Activated CD4-positive, CD25-positive, alpha-beta regulatory T cell treated with anti-CD3 and anti-CD28 coated beads, Interleukin-2, amount 50 U/mL, for 72 hours (primary cell): ENCODE measurements at places on chromosomes 5 and 9.

DNA sequence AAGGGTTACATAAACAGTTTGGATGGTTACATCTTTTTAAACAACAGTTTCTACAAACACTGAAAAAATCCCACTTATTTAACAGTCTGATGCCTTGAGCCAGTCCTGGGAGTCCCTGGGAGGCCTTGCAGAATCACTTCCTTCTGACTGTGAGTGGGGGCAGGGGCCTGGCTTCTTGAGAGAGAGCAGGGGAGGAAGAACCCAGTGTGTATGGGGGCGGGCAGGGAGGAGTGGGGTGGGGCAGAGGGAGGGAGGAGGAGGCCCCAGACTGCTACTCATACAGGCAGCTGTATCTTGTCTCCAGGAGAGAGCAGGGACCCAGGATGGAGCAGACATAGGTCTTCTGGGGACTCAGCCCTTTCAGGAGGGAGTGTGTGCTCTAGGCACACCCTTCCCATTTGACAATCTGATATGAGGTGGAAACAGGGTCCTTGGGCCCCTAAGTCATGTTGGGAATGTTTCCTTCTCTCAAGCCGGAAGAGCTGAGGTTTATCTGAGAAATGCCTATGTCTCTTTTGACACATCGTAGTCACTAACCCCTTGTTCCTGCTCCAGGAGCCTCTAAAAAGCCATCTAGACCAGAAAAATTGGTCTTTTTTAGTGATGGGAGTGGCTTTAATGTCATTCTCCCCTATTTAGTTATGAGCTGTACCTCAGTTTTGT is 52.8 kb downstream of the IRF1 start:
- DNase-seq = no peak

GRCh38 chr9:19119801-19120440 is 7.4 kb downstream of the PLIN2 start:
- no peak for DNase-seq

- DNase-seq = no peak
Observed at GRCh38 chr9:110112792-110113191, 95.2 kb downstream of the C9orf152 start.

DNA sequence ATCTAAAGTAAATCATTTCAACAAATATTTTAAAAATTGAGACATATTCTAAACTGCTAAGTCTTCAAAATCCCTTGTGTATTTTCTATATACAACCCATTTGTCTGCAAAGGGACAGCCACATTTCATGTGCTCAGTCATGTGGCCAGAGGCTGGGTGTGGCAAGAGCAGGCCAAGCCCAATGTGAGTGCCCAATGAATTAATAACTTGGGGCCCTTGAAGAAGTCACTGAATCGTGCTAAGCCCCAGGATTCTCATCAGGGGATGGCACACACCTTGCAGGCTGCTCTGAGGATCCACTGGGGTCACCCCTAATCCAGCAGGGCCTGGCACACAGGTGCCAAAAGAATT is 78.2 kb upstream of the SMIM23 start:
- no peak for DNase-seq

GRCh38 chr5:171681677-171682076 is 103.9 kb upstream of the SMIM23 start:
- no peak for DNase-seq

DNA sequence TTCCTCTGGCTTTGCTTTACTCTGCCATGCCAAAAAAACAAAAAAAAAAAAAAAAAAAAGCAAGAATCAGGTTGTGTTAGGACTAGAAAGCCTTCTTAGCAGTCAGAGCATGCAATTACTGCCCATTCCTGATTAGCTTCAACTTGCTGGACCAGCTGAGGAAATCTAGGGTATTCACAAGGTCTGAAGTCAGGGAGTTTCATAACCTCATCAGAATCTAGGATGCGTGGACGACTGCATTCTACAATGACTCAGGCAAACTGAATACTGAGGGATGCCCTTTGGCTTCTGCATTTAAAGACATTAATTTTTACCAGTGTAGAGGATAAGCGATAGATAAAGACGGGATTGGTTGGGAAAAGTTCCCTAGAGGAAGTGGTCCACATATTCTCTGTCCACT is 39.2 kb upstream of the SHOC1 start:
- no peak for DNase-seq

- DNase-seq = no peak
Observed at GRCh38 chr9:129173296-129174101, 4.6 kb downstream of the IER5L start.

DNA sequence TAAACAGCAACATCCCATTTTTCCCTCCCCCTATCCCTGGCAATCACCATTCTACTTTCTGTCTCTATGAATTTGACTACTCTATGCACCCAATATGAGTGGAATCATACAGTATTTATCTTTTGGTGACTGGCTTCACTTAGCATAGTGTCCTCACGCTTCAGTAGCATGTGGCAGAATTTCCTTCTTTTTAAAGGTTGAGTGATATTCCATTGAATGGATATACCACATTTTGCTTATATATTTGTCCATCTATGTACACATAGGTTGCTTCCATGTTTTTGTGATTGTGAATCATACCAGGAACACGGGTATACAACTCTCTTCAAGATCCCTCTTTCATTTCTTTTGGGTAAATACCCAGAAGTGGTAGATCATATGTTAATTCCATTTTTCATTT is 69.9 kb downstream of the CERT1 start:
- no peak for DNase-seq

DNA sequence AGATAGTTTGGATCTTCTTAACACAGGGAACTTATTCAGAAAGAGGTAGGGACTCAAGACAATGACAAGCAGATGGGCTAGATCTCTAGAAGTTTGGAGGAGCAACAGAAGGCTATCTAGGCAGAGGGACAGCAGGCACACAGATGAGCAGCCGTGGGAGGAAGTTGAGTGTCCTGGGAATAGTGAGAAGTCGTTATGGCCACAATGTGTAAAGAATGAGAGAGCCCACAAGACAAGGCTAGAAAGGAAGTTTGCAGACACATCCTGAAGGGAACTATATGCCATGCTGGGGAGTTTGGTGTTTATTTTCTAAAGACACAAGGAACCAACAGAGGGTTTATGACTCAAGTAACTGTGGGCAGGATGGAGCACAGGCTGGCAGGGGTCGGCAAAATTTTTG is 160.6 kb downstream of the PALM2AKAP2 start:
- DNase-seq = no peak

DNA sequence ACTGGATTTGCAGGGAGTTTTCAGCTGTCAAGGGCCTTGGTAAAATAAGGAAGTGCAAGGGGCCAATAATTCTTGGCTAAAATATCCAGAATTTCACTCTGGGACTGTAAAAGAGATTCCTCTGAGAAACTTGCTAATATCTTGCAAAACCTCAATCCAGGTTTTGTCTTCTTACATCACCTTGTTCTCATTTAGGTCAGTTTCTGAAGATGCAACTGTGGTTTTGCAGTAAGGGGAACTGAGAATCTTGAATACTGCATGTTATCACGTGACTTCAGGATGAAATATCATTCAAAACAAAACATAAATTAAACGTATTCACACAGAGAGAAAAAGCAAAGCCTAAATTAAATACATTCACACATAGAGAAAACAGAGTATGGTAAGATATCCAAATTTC is 35.0 kb upstream of the RIC1 start:
- no peak for DNase-seq

- DNase-seq = no peak
Observed at GRCh38 chr9:36796671-36797419, 224.2 kb downstream of the MELK start.

DNA sequence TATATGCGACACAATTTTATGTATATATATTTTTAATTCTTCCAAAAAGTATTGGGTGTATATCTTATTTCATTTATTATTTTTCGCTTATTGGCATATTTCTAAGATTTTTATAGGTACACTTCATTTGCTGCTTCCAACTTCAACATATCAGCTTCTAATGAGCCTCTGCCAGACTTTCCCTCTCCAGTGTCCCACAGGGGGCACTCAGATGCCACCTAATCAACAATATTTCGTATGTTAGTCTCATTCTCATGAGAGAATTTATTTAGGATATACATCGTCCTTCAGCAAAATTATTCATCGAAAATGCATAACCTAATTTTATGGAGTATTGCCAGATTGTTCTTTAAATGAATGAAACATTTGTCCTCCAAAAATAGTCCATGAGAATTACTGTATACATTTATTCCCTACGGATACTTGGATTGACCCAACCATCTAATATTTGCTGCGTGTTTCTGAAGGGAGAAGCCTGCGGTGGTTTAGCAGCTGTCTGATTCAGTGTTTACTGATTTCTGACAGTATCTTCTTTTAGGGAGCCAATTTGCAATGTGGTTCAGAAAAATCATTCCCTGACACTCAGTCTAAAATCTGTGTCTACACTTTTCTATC is 100.6 kb upstream of the SELENOP start:
- no peak for DNase-seq

DNA sequence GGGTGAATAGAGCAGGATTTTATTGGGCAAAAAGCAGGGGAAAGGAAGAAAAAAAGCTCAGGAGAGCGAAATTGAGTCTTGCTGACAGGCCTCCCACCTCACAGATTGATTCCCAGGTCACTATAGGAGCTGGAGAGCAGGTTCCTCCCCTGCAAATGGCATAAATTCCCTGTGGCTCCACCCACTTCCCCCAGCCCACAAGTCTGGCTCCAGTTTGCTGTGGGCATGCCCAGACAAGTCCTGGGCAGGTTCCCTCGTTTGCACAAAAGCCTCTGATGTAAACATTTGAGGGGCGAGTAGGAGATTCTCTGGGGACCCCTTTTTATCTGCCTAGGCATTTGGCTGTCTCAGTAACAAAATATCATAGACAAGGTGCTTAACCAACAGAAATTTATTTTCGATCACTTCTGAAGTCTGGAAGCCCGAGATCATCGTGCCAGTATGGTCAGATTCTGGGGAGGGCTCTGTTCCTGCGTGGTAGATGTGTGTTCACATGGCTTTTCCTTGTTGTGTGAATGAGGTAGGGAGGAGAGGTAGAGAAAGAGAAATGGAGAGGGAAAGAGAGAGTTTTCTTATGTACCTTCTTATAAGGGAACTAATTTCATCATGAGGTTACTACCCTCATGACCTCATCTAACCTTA is 614.5 kb downstream of the MAT2B start:
- no peak for DNase-seq

DNA sequence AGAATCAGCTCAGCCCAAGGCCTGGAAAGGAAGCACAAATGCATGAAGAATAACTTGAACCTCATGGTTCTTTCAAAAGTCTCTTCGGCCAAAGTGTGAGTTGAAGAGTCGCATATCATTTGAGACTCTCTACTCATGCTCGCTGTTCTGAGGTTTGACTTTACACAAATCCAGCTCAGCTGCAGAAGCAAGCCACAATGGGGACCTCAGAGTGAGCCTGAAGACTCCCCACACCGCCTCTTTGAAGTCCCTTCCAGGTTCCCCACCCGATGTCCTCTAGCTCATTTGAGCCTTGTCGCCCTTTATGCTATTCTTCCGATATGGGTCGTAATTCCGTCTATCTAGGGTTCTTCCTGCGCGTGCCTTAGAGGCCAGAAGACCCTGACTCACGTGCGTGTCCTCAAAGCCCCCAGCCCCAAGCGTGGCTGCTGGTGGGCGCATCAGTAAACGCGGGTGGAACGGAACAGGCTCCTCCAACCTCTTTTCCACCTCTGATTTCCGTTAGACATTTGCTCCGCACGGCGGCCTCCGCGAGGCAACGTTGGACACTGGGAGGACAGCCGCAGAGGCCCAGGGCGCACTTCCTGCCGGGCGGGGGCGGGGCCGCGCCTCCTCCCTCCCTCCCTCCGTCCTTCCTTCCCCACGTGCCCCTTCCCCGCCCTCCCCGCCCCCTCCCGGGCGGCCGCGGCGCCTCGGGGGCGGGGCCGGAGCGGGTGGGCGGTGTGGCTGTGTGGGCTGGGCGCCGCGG is at the start of gene SNX30:
Gene SNX30 (plus strand): TSS at position 745 of the 748 bp plus-strand sequence. CDS start 242 bp downstream, outside the sequence.
- DNase-seq = peak; percentile 85

DNA sequence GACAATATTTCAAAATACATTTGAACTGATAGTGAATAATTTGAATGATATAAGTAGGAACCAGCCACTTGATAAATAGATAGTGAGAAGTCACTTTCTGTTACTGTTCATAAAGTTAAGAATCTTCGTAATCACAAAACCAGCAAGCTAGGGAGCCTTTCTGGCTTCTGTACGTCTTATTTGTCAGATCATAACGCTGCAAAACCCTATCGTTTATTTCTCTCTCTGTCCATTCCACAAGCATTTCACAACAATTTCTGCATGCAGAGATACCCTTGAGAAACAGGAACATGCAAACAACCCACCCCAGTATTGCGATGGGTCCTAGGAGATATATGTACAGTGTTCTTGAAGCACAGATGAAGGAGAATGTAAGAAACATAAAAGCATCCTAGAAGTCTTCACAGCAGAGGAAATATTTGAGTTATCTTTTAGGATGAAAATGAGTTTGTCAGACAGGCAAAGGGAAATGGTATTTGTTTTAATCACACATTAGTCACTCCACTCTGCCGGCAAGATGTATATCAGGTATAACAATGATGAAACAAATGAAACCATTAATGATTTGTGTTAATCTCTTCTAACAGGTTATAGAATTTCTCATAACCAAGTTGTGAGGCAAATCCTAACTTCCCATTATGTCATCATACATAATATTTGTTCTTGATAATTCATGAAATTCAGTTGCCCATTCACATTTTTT is 668.7 kb upstream of the FTMT start:
- DNase-seq = no peak

- DNase-seq = peak; percentile 30
Observed at GRCh38 chr5:123371575-123372179, 51.5 kb downstream of the CEP120 start.

DNA sequence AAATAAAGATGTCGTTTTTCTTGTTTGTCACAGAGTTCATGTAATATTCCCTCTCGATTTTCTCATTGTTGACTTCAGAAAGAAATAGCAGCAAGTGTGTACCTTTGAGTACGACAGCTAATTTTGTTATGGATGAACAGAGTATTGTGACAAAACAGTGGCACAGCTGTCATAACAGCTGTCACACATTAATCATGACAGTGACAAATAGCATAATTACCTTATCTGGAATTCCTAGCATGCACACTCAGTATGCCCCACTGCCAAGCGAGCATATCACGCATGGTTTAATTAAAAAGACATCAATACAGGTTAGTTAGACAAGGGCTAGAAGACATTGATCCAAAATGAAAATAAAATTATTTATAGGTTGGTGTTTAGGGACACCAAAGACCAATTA is 375.1 kb downstream of the SPATA31D1 start:
- no peak for DNase-seq

DNA sequence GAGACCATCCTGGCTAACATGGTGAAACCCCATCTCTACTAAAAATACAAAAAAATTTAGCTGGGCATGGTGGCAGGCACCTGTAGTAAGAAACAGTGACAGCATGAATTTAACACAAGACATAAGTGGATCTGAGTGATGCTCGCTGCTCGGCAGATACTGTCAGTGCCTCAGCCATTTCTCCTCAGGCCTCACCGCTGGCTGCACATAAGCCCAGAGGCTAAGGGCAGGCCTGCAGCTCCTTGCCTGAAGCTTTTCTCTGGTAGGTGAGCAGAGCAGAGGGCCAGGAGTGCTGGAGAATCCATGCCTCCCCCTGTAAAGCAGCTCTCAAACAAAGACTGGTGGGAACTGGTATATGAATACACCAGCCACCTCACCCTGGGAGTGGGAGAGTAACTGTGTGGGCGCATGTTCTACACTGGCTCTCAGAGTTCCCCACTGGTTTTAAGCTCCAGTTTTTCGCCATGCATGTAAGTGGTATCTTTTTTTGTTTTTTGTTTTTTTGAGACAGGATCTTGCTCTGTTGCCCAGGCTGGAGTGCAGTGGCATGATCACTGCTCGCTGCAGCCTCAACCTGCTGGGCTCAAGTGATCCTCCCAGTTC is 10.3 kb upstream of the CD72 start:
- DNase-seq = no peak
